Renal cortex interstitium (tissue), 15 donors: ENCODE measurements at places on chromosomes 7 and 10.
A peak's percentile ranks its signal among the peaks of the same experiment; 100 is the strongest.

DNA sequence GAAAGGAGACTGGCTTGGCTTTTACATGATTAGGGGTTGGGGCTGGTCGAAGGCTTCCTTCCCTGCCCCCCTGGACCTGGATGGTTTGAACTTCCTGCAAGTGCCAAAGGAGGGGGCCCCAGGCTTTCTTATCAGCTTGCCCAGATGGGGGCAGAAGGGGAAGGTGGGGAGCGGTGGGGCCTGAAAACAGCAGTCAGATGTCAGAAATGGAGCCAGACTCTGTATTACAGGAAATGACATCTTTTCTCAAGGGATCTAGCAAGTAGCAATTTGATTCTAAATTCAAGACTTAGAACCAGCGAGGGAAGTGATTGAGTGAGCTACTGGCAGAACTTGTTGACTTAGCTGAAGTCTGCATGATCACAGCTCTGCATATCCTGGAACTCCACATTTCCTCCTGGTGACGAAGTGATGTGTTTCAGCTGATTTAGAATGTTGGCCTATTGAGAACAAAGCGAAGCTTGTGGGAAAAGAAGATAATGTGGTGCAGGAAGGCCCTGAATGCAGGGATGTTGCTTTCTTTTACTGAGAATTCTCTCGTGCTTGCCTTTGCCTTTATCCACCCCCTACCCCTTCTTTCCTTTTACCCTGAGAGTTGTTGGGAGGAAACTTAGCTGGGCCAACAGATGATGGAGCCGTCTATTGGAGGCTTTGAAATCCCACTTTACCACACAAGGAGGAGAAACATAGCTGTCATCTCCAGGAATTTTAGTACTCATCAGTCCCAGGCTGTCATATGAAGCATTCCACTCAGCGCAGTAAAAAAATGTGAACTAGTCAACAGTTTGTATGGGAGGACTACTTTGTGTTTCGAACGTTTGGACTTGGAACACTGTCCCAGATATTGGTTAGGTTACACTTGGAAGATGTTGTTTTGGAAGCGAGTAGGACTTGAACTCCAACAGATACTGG is 43.2 kb downstream of the CCNY start:
- DNase-seq = peak; percentile 69

GRCh38 chr10:8534096-8534495 is 479.6 kb downstream of the GATA3 start:
- peak; percentile 73 for DNase-seq

GRCh38 chr7:98998821-98999725 is 120.7 kb downstream of the TRRAP start:
- DNase-seq = no peak

- DNase-seq = no peak
Measured at GRCh38 chr10:49609006-49609282, 1.2 kb upstream of the SLC18A3 start.

DNA sequence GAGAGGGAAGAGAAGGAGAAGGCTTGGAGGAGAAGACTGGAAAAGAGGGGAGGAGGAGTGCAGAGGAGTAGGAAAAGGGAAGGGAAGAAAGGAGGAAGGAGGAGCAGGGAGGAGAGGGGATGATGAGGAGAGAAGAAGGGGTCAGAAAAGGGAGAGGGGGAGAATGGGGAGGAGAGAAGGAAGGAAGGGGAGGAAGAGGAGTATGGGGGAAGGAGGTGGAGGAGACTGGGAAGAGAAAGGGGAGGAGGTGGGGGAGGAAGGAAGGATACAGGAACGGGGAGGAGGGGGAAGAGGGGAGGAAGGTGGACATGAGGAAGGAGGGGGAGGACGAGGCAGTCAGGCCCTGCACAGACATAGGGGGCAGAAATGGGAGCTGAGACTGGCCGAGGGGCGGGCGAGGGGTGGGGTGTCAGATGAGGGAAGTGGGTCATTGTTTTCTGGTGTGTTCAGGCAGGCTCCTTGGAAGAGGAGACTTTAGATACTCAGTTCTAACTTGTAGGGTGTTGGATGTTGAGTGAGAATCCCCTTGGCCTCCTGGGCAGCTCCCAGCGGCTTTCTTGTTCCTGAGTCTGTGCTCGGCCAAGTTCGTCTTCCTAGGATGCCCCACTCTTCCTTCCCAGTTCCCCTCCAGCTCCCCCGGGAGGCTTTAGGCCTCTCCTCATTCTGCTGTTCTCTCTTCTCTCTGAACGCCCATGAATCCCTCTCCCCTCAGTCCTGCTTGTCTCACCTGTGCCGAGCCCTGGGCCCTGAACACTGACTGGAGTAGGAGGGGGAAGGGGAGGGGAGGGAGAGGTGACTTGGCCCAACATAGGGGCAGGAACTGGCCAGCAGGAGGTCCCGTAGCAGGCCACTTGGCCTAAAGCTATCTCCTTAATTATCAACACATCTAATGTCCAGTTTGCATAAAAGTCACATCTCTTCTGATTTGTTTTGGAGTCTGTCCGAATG is 12.8 kb upstream of the CRHR2 start:
- no peak for DNase-seq

GRCh38 chr10:124648738-124649137 is 95.4 kb downstream of the FAM53B start:
- no peak for DNase-seq

DNA sequence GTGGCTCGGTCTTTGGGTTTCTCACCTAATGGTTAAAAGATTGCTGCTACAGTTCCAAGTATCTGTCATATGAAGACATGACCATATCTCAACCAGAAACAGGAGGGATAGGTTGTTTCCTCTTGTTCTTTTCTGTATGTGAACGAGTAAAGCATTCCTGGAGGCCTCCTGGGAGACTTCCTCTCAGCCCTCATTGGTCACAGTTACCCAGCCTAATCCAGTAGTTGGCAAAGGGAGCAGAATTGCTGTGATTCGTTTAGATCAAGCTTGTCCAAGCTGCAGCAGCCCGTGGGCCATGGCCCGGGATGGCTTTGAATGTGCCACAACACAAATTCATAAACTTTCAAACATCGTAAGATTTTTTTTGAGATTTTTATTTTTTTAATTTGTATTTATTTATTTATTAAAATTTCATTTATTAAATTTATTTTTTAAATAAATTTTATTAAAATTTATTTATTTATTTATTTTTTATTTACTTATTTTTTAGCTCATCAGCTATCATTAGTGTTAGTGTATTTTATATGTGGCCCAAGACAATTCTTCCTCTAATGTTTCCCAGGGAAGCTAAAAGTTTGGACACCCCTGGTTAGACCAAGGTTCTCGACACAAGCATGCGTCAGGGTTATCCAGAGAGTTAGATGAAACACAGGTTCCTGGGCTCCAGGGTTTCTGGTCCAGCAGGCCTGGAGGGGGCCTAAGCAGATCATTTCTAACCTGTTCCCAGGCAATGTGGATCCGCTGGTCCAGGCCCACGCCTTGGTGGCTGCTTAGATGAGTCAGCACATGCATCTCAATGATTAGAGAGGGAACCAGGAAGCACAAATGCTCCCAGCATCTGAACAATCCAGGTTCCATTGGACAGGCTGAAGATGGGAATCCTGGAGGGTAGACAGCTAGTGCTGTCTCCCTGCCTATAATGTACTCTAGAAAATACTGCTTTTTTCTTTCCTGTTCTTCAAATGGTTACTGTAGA is 25.6 kb downstream of the CDC123 start:
- no peak for DNase-seq
